ENCODE measurements at places on chromosomes 12 and 14.

DNA sequence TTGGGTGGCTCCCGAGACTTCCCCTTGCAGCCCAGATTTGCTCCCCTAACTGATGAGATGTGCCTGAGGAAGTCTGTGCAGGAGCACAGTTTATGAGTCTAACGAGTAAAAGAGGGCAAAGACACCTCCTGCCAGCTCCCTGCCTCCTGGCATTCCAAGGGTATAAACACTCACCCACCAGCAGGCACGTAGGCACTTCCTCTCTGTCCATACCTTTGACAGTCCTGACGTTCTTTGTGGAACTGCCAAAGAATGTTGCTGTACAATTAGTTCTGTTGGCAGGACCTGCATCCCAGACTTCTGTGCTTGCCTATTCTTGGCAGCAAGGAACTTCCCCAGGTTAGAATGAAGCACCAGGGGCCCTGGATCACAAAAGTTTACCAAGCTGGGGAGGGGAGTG is 889.3 kb downstream of the BCL11B start:
- DNase-seq, result no peak

GRCh38 chr14:95611293-95611880 is 74.8 kb upstream of the TCL1B start:
- DNase-seq, result no peak

GRCh38 chr12:67410667-67411067 is 141.5 kb downstream of the CAND1 start:
- no peak for DNase-seq

GRCh38 chr12:50004696-50005095 is 20.6 kb downstream of the RACGAP1 start:
- no peak for DNase-seq

- DNase-seq, result no peak
Measured at GRCh38 chr14:104202259-104203070, 64.1 kb downstream of the KIF26A start.

DNA sequence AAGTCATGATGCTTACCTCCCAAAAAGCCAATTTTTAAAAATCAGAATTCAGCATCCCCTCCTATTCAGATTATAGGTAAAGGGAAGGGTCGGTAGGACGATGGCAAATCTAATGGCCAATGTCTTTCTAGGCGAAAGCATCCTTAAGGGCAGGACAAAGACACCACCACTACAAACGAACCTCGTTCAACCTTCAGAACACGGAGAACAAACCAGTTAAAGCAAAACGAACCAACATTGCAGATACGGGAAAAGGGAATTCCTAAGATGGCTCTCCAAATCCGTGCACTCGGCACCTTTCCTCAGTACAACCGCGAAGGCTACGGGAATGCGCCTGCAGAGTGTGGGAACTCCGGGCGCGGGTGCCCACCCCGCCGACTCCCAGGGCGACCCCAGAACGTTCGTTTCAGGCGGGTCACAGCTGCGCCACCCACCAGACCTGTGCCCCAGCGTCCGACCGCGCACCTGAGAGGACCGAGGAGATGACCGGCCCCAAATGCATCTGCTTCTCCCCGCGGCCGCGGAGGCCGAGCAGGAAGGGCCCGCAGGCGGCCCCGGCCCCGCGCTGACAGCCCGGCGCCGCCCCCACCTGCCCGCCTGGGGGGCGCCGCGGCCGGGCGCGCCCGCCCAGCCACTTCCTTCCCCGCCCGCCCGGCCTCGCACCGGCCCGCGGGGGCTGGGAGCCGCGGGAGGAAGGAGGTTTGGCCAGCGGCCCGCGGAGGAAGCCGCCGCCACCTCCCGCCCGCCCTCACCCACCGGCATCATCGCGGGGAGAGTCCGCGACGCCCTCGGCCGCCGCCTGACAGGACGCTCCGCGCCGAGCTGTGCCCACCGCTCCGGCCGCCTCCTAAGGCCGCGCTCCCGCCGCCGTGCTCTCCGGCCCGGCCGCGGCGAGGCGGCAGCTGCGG is 578 bp downstream of the PPP1R13B start:
- no peak for DNase-seq

DNA sequence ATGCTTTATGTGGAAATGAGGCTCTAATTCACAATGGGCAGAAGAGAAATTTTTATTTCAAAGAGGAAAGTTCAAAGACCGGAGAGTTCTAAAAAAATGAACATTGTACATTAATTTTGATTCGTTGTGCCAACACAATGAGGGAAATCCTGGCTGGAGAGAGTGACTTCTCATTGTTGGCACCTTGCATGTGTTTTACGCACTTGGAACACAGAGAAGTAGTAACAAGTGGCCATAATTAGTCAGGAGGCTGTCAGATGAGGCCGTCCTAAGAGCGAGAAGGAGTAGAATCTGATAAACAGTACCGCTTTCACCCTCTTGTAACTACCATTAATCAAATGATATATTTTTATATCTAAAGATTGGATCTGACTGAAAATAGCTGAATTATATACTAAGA is 6.9 kb downstream of the LMO3 start:
- DNase-seq, result no peak
